Left lung (tissue), 14 donors: ENCODE measurements at places on chromosomes 2 and 18. TPM values are rescaled to one million over a fixed set of nuclear protein-coding genes. Genes with fewer than 3 reads are reported as not detected.

- DNase-seq, result no peak
These were observed 53.0 kb upstream of the TANK start for GRCh38 chr2:161107265-161107664.

NYAP2 gene
- total RNA-seq, result 1.0 TPM

- DNase-seq, result no peak
These were observed 647.8 kb upstream of the KLHL29 start for GRCh38 chr2:22737144-22737543.

DNA sequence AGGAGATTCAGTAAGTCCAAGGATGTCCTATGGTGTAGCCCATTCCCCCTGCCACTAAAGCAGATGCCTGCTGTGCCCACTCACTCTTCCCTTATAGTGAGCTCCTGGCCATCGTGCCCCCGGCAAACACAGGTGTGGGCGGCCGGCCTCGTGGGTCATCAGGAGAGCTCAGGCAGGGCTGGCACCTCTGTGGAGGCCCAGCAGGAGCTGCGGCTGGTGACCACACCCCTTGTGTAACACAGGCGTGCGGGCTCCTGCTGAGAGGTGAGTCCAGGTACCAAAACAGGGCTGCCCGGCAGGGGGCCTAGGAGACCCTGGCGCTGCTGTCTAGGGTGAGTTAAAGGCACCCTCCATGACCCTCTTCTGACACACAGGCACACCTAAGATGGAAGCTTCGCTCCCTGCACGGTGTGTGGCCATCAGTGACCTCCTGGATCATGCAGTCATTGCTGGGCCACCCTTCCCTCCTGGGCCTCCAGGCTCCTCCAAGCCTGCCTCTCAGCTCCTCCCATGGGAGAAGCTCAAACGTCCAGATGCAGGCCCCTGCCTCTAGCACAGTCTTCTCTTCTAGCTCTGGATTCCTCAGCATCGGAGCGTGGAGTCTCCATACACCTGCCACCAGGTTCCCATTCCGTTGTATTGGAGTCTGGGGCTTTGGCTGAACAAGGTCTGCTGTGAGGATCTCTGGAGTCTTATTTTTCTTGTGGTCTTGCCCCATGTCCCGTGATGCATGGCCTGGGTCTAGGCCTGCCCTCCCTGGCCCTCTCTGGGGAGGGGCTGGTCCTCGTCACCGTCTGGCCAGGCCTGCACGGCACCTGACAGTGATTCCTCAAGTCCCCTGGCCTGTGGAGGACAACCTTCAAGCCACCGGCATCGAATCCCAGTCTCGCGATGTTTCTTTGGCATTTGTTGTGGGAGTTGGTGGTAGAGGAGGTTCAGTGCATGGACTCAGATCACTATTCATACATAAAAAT is 246.9 kb downstream of the ACKR3 start:
- no peak for DNase-seq

BMP10 gene
- not detected for total RNA-seq

DNA sequence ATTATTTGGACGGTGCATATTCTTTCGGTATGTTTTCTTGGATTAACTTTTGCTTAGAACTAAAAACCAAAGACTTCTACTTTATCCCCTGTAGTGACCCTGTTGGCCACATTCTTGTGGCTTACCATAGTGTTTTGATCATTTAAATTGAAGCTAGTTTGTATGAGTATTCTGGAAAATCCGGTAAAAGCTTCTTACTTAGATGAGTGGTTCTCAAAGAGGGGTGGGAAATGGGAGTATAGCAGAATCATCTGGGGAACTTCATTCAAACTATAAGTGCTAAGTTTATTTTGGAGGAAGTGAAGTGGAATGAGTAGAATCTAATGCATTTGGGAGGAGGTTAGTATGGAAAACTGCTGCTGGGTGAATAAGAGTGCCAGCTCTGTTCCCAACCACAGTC is 3.8 kb downstream of the PPP1CB start:
- DNase-seq, result no peak

TEX261 gene
- 63.8 TPM for total RNA-seq

DNA sequence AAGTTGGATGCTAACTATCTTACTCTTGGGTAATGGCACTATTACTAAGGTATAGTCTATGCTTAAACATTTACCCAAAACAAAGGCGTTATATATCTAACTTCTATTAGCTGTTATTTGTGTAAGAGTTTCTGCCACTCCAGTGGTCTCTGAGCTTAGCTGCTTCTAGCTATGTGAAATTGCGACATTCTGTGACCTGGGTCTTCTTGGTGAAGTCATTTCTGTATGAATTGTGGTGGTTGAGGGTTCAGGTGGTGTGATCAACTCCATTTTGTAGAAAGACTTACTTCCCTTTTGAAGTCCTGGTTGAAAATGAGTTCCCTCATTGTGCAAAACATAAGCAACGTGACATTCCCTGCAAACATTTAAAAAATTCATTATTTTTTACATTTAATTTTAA is 221.6 kb downstream of the PIK3C3 start:
- DNase-seq, result no peak

- DNase-seq, result no peak
These were observed 100.8 kb upstream of the KCTD1 start for GRCh38 chr18:26649193-26649543.

DNA sequence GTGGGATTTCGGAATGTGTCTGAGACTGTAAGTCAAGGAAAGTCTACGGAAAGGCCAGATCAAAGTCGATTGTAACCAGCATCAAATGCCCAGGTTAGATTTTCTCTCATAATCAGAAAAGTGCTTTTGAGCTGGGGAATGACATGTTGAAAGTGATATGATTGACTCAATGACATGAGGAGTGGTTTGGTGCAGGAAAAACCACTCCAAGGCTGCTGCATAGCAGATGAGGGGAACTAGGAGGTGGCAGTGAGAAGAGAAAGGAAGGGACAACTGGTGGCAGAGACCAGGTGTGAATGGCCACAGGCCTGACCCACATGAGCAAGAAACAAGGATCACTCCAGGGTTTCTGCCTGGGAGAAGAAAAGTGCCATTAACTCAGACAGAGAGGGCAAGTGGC is 822 bp downstream of the SLC35F6 start:
- DNase-seq, result no peak

- DNase-seq, result no peak
These were observed 32.3 kb downstream of the UBXN4 start for GRCh38 chr2:135773917-135774316.

TTR gene
- not detected for total RNA-seq

- no peak for DNase-seq
These were observed 3.4 kb downstream of the IRS1 start for GRCh38 chr2:226796012-226796839.

GRCh38 chr2:143150287-143150686 is 21.1 kb downstream of the ARHGAP15 start:
- no peak for DNase-seq

DNA sequence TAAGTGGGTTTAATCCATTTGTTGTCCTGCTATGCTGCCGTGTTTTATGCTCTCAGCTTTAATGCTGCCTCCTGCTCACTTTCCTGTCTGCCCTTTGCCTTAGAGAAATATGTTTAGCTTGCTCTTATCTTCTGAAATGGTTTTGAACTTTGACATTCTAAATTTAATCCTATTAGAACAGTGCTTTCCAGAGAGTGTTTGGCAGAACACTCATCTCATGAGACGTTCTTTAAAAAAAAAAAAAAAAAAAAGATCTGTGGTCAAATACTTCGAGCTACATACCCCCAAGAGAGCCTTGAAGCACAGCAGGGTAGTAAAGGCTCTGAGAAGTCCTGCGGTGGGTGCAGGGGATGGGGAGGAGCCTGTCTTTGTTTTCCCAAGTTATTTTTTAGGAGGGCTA is 161.3 kb downstream of the SPP2 start:
- DNase-seq, result no peak

GRCh38 chr2:44951124-44951523 is 9.6 kb downstream of the SIX3 start:
- no peak for DNase-seq

DNA sequence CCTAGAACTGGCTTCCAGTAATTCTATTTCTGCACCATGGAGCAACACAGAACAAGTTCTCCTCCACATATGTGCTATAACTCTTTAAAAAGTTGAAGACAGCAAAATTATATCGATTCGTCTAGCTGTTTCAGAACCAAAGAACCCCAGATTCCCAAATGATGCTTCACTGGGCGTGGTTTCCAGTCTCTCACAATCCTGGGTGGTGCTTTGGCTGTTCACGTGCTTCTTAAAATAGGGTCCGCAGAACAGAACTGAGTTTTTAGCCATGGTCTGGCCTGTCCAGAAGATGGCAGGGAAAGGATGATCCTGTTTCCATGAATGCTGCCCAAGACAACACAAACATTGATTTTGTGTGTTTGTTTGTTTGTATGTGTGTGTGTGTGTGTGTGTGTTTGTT is 37.6 kb upstream of the PARD3B start:
- no peak for DNase-seq

GRCh38 chr2:9003366-9003615 is 193 bp downstream of the MBOAT2 start:
- no peak for DNase-seq
